ENCODE measurements at places on chromosomes 6 and 20.

DNA sequence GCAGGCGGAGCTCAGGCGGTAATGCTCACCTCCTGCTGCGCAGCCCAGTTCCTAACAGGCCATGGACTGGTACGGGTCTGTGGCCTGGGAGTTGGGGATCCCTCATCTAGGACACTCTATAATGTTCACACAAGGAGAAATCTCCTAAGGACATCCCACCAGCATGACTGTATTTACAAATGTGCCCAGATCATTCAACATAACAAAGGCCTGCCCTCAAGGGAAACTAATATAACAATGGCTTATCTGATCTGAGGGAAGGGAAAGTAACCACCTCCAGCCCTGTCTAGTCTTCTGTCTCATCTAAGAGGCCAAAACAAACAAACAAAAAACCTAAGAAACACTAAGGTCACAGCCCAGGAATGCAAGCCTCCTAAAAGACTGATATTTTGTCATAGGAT lies 232.8 kb downstream of the RNGTT start:
- no peak for DNase-seq

GRCh38 chr6:168838037-168838399 lies 397.0 kb downstream of the SMOC2 start:
- DNase-seq = no peak

DNA sequence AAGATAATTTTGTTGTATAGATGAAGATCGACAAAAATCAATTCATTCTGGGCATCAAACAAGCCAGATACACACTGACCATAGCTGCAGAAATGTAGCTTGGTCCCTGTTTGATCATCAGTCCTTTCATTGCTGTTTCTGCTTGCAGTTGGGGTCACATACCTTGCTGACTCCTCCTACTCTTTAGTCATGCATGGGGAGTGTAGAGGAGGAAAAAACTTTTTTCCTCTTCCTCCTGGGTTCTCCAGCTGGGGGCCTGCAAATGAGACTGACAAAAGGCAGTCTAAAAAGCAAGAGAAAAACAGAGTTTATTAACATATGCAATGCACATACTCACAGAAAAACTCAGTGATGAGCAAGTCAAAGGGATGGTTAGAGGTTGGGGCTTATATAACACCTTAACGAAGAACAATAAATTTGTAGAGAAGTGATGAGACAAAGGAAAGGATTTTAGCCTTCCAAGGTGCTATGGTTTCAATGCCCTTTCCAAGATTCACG lies 105.8 kb downstream of the QRSL1 start:
- no peak for DNase-seq

DNA sequence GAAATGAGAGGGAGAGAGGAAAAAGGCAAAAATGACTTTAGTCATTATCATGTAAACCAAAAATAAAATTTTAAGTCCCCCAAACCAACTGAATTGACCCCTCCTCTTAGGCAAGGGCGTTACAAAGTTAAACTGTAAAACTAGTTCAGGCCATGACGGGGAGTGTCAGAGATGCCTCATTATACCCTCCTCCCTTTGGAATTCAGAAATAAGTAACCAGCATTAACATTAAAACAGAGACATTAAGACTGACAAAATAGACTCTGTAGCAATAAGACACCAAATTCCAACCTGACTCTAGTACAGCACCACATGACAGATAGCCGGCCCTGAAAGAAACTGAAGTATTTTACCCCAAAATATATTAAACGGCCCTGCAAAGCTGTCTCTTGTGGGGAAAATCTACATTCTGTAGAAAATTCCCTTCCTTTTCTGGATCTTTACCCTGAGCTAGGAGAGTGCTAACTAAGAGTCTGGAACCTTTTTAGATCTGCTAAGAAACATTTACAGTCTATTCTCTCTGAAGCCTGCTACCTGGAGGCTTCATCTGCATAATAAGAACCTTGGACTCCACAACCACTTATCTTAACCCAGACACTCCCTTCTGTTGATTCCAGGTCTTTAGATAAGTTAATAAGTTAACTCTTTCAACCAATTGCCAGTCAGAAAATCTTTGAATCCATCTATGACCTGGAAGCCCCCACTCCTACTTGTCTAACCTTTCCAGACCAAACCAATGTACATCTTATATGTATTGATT lies 150.7 kb downstream of the PKHD1 start:
- DNase-seq = no peak

DNA sequence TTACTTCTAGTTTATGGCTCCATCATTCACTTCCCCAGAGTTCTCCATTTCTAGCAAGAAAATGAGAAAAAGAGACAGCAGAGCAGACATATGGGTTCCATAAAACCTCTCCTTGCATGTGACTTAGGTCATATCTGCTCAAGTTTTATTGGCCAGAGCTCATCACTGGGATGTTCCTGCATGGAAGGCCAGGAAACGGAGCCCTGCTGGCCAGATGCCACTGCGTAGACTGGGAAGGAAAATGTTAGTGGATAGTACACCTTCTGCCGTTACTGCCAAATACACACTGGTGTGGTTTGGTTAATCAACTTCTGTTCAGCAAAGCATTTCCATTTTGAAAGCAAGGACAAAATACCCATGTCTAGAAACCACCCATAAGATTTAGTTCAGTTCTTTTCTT lies 220.6 kb upstream of the TSHZ2 start:
- no peak for DNase-seq
